H4 (cell line): ENCODE measurements at places on chromosomes 7 and 10.

GRCh38 chr7:79998363-79998762 lies 136.3 kb upstream of the GNAI1 start:
- no peak for DNase-seq

DNA sequence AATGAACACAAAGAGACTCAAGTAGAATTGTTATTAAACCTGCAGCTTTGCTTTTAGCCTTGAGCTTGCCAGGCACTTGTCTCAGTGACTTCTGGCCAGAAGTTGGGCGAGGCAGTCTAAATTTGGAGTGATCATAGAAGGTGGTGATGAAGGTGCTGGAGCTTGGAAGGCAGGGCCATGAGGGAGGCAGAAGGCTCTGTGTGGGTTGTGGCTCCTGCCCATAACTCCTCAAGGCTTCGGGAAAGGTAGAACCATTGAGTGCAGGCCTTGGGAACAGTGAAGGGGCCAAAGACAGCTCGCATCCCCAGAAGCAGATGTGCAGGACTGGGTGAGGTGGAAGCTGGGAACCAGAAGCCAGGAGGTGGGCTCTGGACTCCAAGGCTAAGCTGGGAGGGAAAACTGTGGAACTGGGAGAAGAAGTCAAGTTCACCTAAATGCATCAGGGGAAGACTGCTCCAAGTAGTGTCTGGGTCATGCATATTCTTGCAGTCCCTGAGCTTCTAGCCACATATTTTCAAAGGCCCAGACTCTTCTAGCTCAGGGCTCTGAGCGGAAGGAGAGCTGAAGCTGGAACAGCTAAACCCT lies 111.1 kb upstream of the HABP2 start:
- DNase-seq = no peak

DNA sequence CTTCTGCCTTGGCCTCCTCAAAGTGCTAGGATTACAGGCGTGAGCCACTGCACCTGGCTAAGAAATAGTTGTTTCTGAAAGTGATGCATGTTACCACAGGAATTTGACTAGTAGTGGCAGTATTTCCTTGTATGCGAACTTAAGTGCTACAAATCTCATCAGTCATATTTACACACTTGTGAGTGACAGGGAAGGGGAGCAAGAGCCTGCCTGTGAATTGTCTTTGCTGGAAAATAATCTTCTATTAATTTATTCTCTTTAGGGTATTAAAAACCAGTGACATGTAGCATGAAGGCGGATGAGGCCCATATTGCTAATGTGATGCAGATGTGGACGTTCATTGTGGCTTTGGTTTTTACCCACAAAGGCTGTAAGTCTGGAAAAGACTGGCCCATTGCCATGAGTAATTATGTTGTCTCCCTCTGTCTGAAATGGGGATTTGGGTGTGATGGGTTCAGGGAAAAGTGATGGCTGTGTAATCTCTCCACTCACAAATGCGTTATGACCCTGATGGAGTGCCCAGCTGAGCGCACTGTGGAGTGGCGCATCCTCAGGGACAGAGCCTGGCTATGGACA lies 97.6 kb downstream of the CCNY start:
- DNase-seq = peak; percentile 81

GRCh38 chr7:30135301-30136116 lies 723 bp downstream of the MTURN start:
- peak; percentile 59 for DNase-seq

DNA sequence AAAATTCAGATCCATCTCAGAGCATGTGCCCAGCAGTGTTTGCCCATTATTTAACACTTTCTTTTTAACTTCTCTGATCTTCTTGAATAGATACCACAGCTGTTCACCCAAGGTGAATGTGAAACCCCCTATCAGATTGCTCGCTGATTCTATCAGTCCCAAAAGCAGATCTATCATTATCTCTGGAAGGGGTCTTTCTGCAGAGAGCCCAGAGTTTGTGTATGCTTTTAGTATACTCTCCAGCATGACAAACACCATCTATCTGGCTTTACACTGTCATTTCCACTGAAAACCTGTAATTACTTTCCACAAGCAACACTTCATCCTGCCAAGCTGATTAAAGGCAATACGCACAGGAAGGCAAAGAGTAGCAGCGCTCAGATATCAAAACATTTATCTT lies 168.2 kb downstream of the CACNA2D1 start:
- DNase-seq = no peak

GRCh38 chr7:101402081-101402779 lies 39.6 kb downstream of the COL26A1 start:
- peak; percentile 67 for DNase-seq

GRCh38 chr10:82572744-82573143 lies 697.8 kb downstream of the NRG3 start:
- DNase-seq = no peak

- no peak for DNase-seq
Observed at GRCh38 chr7:98956937-98957336, 78.6 kb downstream of the TRRAP start.

DNA sequence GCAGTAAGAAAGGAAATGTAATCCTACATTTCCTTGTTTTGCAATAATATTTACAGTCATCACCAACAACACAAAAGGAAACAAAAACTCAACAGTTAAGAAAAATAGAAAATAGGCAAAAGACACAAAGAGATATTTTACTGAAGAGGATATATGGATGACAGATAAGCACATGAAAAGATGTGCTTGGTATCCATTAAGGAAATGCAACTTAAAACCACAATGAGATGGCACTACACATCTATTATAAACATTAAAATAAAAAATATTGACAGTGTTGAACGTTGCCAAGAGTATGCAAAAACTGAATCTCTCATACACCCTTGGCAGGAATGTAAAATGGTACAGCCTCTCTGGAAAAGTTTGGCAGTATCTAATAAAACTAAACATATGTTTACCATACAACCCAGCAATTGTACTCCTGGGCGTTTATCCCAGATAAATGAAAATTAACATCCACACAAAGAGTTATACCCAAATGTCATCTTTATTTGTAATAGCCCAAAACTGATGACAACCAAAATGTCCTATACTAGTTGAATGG lies 5.4 kb downstream of the CEP41 start:
- DNase-seq = no peak

GRCh38 chr7:133613250-133613790 lies 360.4 kb downstream of the EXOC4 start:
- DNase-seq = no peak

DNA sequence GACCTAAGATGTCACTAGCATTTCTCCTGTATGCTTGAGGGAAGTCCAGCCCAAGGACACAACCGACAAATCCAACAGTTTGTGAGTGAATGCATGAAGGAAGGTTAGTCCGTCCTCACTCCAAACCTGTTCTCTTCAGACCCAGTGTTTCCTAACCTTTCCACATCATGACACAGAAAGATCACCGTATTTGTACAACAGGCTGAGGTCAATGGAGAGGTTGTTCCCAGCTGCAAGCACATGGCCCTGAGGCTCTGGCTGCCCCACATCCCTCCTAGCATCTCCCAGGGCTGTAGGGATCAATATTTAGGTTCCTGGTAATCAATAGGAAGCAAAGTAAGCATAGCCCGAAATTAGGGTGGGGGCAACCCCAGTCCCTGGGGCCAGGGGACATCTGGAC lies 227.9 kb downstream of the PLXNA4 start:
- no peak for DNase-seq

DNA sequence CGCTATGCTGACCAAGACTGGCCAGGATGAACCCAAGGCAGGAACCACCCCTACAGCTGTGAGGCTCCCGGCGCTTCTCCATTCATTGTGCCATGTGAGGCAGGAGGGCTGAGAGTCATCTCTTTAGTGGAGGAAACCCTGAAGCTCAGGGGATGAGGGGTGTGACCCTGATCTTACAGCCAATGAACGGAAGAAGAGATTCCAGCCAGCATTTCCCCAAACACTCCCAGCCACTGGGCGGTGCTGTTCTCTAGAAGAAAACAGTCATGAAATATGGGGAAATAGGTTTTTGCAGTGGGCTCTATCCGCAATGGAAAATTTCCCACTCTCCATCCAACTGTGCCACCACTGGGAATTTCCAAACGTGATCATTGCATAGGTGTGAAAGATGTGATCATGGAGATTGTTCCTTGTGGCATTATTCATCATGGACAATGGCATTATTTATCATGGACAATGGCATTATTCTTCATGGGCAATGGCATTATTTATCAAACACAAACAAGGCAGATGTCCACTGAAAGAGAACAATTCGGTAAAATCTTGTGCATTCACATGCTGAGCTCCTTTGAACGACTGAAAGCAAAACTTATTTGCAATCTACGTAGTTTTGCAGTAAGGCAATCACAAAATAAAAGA lies 14.0 kb upstream of the SLC18A2 start:
- peak; percentile 27 for DNase-seq

- DNase-seq = no peak
Observed at GRCh38 chr7:30285067-30285535, 704 bp downstream of the ZNRF2 start.

GRCh38 chr10:1172256-1172984 lies 116.2 kb downstream of the WDR37 start:
- no peak for DNase-seq
